ENCODE measurements at places on chromosomes 13 and 19.

GRCh38 chr13:94656766-94657165, 55.1 kb downstream of the GPR180 start:
- DNase-seq: no peak

- DNase-seq: peak; percentile 12
These were observed 528.3 kb upstream of the ATXN8OS start for GRCh38 chr13:69579351-69579750.

- DNase-seq: no peak
These were observed 48.0 kb upstream of the ADGRE5 start for GRCh38 chr19:14333101-14333871.

GRCh38 chr13:27962128-27962841, 6.8 kb downstream of the CDX2 start:
- DNase-seq: no peak

GRCh38 chr13:50275392-50276063, 260.3 kb downstream of the KCNRG start:
- no peak for DNase-seq

DNA sequence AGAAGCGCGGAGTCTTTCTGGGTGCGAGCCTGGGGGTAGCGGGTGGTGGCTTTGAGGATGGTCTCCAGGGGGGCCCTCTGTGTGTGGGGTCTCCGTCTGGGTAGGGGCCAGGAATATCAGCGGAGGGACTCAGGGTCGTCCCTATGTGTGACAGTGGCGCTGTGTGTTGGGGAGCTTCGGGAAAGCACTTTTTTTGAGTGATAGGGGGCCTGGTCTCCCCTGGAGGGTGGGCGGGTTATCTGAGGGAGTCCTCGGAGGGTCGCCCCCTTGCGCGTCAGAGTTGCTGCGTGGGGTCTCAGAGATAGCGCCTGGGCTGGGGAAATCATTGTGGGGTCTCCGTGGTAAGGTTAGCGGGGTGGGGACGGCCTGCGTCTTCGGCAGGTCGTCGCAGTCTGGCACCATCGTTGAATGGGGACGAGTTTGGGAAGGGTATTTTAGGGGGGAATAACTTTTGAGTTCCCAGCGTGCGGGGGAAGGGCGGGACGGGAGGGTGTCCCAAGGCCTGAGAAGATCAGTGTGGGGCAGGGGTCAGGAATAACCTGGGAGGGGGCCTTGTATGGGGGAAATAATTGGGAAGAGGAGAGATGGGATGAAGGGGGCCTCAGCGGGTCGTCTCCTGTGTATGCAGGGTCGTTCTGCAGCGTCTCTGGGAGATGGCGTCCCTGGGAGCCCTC, 857 bp downstream of the IER2 start:
- DNase-seq: no peak

- peak; percentile 77 for DNase-seq
These were observed 21.7 kb downstream of the PRKCSH start for GRCh38 chr19:11457115-11457514.

GRCh38 chr19:55146078-55146704, 2.8 kb downstream of the TNNT1 start:
- DNase-seq: no peak

DNA sequence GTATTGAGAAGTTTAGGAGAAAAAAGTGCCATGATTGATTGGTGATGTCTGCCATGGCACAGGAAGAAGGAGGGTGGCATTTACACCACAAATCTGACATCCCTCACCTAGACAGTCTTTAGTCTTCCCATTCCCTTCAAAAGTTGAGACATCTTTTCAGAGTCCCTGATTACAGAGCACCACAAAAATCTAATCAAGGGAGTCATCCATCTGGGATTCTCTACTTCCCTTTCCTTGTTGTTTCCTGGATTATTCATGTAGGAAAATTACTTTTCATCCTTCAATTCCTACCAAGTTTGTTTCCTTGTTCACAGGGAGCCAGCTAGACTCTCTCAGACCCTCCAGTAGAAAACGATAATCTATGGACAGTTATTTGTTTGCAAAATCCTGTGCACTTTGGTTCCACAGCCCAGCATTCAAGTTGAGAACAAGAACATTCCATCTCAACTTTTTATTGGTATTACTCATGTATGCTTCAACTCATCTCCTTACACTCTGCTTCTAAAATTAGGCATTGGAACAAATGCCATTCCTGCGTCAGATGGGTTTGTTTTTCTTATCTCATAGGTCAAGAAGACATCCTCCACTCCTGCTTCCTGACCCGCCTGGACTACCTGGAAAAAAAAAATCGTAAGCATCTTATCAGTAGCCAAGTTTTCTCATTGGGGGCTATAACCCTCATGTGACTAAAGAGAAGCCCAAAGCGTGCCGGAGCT, 259.9 kb downstream of the FOXO1 start:
- DNase-seq: no peak

All from midbrain (tissue), 1 donor.